Thoracic aorta (tissue), 2 donors: ENCODE measurements at places on chromosomes 3 and 15.
A peak's percentile ranks its signal among the peaks of the same experiment; 100 is the strongest.

DNA sequence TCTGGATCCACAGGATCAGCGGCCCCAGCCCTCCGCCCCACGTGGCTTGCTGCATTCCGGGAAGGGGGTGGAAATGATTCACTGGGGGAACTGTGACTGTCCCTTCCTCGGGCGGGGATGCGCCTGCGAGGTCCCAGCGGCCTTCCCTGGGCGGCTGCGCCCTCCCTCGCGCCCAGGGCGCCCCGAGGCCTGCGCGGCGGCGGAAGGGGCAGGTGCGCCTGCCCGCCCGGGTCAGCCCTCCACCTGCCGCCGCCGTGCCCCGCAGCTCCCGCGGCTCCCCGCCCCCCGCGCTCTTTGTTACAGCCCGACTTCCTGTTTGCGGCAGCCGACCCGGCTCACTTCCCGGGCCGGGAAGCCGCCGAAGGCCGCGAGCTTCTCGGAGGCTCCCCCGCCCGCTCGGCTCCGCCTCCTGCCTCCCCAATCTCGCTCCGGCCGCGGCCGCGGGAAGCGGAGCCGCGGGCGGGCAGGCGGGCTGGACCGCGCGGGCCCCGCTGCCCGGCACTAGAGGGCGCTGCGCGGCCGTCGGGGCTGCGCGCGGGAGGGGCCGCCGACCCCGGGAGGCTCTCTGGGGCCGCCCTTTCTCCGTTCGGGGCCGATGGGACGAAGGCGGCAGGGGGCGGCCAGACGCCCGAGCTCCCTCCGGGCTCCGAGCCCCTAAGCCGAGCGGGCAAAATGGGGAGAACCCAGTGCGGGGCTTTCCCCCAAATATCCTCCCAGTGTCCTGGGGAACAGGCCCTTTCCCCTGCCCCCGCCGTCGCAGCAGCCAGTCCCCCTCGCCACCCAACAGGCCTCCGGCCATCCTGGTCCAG, 11.5 kb upstream of the CHAC1 start:
- peak; percentile 50 for DNase-seq

DNA sequence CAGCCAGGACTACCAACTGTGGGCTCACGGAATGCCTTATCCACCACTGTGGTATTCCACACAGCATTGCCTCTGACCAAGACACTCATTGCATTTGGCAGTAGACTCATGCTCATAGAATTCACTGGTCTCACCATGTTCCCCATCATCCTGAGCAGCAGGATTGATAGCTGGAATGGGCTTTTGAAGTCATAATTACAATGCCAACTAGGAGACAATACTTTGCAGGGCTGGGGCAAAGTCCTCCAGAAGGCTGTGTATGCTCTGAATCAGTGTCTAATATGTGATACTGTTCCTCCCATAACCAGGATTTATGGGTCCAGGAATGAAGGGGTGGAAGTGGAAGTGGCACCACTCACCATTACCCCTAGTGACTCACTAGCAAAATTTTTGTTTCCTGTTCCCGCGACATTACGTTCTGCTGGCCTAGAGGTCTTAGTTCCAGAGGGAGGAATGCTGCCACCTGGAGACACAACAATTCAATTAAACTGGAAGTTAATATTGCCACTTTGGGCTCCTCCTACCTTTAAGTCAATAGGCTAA, 58.6 kb upstream of the CCDC80 start:
- no peak for DNase-seq

GRCh38 chr3:10583798-10584708, 78.7 kb upstream of the ATP2B2 start:
- DNase-seq = no peak

DNA sequence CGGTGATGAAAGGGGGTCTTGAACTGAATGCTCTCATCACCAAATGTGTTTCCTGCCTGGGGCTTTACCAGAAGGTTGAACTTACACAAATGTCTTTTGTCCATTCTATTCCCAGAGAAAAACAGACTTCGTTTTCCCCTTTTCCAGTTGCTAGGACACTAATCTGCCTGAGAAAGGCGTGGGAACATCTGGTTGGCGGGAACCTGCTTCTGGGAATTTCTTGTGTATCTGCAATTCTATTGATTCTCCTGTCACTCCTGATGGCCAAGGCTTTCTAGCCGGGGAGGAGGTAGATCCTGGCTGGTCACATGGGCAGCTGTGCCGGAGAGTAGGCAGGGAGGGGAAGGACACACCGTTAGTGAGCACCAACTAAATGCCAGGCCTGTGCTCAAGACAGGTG, 31.1 kb upstream of the CCDC174 start:
- no peak for DNase-seq

GRCh38 chr15:26261413-26261812, 398.3 kb upstream of the ATP10A start:
- DNase-seq = no peak

DNA sequence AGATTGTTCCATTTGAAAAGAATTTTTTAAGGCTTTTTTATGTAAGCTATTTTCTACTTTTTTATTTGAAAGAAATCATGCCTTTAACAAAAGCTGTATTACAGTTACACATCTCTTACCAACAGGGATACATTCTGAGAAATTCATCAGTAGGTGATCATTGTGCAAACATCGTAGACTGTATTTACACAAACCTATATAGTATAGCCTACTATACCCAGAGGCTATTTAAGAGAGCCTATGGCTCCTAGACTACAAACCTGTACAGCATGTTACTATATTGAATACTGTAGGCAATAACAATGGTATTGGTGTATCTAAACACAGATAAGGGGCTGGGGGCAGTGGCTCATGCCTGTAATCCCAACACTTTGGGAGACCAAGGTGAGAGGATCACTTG, 43.1 kb downstream of the PEAK1 start:
- DNase-seq = no peak

GRCh38 chr3:25448750-25449692, 21.0 kb downstream of the RARB start:
- peak; percentile 62 for DNase-seq

DNA sequence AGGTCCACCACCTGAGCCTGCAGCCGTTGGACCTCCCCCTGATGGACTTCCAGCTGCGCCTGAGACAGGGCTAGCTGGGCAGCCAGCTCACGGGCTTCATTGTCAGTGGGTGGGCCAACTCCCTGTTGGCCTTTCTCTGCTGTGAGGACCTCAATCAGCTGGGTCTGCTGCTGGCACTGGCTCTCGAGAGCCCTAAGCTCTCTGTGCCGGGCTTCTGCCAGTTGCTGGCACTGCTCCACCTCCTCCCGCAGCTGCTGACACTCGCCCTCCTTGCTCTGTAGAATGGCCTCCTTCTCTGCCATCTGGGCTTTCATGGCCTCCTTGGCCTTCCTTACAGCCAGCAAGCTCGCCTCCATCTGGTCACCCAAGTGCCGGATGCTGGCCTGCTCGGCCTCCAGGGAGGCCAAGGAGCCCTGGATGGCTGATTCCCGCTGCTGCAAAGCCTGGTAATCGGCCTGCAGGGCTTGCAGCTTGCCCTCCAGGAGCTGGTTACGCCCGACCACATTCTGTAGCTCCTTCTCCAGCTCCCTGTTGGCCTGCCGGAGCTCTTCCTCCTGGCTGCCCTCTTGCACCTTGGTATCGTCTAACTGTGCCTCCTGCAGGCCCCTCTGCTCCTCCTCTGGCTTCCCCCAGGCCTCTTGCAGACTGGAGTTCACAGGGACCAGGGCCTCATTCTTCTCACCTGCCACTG, 23.8 kb downstream of the CXCR6 start:
- DNase-seq = no peak

GRCh38 chr3:174857301-174857700, 1.8 kb upstream of the NAALADL2 start:
- no peak for DNase-seq

- no peak for DNase-seq
These were observed 14.3 kb upstream of the PIK3R4 start for GRCh38 chr3:130760922-130761321.

GRCh38 chr3:41195946-41196345, 3.4 kb upstream of the CTNNB1 start:
- no peak for DNase-seq

GRCh38 chr3:151044706-151045105, 40.8 kb upstream of the MED12L start:
- DNase-seq = no peak

- no peak for DNase-seq
These were observed 86.1 kb downstream of the LIPC start for GRCh38 chr15:58517682-58518525.

- no peak for DNase-seq
These were observed 6.2 kb upstream of the SLC6A6 start for GRCh38 chr3:14396031-14396692.

GRCh38 chr3:72678380-72678779, 169.9 kb downstream of the SHQ1 start:
- no peak for DNase-seq

DNA sequence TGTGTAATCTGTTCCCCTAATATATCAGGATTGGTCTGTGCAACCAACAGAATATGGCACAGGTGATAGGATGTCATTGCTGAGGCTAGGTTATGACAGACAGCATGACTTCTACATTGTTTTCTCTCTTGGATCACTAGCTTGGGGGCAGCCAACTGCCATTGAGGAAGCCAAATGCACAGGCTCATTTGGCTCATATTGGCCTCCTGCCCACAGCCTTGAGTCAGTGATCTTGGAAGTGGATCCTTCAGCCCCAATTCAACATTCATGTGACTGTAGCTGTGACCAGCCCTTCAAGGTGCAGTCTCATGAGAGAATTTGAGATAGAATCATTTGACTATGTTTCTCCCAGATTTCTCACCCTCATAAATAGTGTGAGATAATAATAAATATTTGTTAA, 675.6 kb downstream of the GRM7 start:
- DNase-seq = peak; percentile 3

- no peak for DNase-seq
These were observed 90.5 kb upstream of the MYRIP start for GRCh38 chr3:39718674-39719595.

DNA sequence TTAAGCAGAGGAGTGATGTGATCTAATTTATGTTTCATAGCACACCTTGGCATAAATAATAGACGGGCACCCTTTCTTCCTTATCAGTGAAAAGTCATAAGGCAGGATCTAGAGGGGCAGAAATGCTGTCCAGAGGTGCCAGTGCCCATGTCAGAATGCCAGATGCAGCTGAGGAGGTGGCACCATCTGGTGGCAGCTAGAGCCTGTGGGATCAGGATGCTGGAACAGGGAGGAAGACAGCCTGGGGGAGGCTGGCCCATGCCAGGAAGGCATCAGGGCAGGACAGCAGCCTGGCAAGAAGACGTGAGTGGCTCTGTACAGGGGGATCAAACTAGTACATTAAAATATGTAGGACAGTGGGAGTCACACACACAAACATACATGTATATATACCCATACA, 16.5 kb downstream of the MYH15 start:
- DNase-seq = no peak

GRCh38 chr15:63968700-63969099, 77.6 kb downstream of the DAPK2 start:
- no peak for DNase-seq

GRCh38 chr3:52533623-52534280, at the start of gene NT5DC2:
TSS of gene NT5DC2 (minus strand) at chr3:52533857. CDS start at chr3:52533737, 120 bp downstream.
- no peak for DNase-seq

DNA sequence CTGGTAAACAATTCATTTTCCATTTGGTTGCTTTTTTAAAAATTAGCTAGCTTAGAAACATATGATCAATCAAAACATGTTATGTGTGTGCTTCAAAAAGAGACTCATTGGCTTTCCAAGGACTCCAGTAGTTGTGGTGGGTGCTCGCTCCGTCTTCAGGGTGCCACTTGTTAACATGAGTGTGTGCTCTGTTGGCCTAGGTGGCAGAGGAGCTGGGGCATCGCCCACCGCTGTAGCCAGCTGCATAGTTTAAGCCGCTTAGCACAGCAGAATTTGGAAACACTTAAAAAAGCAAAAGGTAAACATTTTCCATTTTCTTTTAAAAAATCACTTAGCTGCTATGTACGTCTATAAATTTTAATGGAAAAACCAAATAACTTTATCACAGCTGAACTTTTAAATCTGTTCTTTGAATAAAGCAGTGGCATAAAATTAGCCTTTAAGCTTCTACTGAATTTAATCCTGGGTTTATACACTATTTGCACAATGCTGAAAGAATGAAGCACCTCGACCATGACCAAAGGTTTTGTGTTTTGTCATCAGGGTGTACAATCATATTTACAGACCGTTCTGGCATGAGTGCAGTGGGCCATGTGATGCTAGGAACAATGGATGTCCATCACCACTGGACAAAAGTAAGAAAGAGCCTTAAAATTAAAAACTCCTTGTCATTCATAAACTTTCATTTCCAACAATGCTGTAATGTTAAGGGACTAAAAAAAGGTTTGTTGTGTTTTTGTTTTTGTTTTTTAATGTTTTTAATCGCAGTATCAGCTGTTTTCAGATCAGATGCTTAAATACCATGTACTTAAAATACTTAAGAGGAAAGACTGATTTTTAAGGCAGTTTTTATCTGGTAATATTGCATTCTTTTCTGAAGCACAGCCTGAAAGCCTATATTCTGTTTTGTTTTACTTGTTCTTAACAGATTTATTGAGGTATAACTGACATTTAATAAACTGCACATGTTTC, 57.9 kb downstream of the TCAIM start:
- no peak for DNase-seq

- DNase-seq = no peak
These were observed 106.3 kb downstream of the ZBTB20 start for GRCh38 chr3:115040673-115041286.

GRCh38 chr15:91491101-91491950, 362.2 kb upstream of the SLCO3A1 start:
- DNase-seq = no peak

- DNase-seq = no peak
These were observed 84.2 kb upstream of the SLC2A2 start for GRCh38 chr3:171110715-171111114.

DNA sequence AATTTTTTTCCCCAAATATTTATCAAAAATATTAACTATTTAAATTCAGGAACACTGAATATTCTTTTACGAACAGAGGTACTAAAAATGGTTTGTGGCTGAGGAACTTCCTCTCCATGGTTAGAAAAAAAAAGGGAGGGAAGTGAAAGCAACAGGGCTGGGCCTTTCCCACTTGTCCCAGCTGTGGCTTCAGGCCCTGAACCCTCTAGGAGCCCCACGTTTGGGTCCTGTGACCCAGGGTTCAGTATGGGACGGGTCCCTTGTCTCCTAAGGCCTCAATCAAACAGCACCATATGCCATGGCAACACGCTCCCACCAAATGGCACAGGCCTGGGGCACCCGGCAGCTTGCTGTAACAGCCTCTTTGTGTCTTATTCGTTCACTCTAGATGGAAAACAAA, 32.4 kb downstream of the POC1A start:
- no peak for DNase-seq
